Suppressor macrophage treated with lipopolysaccharide for 4 hours (primary cell): ENCODE measurements at places on chromosomes 3 and 15.

- no peak for DNase-seq
These were observed 284.1 kb downstream of the ZBBX start for GRCh38 chr3:167095976-167096375.

DNA sequence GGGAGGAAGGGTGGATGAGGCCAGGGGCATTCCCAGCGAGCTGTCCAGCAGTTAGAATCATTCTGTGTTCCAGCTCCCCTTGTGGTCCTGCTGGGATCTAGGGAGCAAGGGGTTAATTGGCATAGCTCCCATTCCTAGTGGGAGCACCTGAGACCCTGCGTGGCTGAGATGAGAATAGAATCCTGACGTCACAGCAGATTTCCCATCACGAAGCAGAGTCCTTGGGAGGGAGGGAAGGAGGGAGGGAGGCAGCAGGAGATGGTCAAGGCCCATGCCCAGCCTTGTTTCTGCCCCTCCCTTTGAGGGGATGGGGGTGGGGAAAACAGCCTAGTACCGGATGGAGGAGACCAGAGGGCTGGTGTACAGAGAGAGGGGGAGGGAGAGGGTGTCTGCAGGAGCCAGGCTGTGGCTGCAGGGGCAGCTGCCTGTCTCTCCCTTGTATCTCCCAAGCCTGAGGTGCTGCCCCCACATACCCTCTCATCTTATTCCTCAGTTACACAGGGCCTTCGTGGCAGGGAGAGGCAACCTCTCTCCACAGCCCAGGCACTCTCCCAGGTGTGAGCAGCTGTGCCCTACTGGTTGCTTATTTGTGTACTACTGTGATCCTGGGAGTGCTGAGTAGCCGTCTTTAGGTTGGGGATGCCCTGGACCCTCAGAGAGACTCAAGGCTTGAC lies 5.4 kb downstream of the TYRO3 start:
- DNase-seq = no peak

- no peak for DNase-seq
These were observed 106.7 kb downstream of the MYO5A start for GRCh38 chr15:52422001-52422400.

DNA sequence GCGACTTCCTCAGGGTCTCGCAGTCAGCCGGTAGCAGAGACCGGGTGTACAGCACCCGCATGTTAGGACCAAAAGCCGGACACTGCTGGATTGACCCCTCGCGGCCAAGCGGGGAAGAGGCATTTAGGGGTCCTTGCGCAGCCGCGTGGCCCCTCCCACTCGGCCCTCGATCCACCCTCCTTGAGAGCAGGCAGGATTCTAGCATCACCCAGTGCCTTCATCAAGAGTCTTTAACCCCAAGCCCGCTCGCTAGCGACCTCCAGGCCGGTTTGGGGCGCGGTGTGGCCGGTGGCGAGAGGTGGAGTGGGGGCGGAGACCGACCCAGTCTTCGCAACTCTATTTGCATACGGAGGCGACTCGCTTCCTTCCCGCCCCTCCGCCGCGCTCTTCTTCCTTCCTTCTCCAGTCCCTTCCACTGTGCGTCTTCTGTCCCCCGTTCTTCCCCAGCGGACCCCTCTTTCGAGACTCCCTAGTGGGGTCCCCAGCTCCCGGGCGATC lies at the start of gene ST6GAL1:
TSS of gene ST6GAL1 (plus strand) at position 384 of the 498 bp plus-strand sequence. CDS start 112,178 bp downstream, outside the sequence.
- DNase-seq = peak; percentile 53

DNA sequence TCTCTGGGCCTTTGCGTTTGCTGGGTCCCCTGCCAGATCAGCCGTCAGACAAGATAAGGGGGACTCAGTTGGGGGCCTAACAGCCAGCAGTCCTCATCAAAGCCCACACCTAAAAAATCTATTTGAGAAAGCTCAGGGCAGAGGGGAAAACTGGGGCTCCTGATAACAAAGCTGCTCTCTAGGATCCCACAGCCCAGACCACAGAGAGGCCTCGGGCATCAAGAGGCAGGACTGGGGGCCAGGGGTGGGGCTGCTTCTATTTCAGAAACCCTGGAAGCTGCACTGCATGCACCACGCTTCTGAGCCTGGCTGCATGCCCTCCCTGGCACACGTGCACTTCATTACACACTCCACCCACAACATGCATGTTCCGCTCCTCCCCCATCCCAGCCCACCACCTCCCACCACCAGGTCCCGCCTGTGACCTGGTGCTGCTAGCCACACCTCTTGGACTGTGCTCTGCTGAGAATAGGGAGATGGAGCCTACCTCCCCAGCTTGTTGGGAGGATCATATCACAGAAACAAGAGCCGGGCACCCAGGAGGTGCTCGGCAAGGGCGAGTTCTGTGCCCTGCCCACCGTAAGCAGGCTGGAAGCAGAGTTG lies 26.6 kb downstream of the FBLN2 start:
- no peak for DNase-seq

GRCh38 chr15:35071106-35071505 lies 14.0 kb downstream of the NANOGP8 start:
- DNase-seq = peak; percentile 21

- peak; percentile 10 for DNase-seq
These were observed 84.9 kb downstream of the TRIM42 start for GRCh38 chr3:140762746-140763145.

DNA sequence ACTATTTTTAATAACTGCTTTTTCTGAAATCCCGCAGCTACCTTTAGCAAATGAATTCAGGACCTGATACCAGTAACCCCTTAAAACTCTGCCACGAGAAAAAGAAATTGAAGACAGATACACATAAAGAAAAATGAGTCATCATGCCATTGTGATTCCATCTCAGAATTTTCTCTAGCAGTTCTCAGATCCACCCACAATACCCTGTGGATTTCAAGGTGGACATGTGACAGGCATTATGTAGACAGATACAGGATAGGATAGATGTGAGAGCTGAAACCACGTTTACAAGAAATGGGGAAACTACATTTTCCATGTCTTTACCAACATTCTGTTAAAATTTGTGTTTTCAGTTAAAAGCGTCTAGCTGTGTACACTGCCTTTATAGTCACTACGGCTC lies 291.9 kb upstream of the NR2F2 start:
- no peak for DNase-seq

DNA sequence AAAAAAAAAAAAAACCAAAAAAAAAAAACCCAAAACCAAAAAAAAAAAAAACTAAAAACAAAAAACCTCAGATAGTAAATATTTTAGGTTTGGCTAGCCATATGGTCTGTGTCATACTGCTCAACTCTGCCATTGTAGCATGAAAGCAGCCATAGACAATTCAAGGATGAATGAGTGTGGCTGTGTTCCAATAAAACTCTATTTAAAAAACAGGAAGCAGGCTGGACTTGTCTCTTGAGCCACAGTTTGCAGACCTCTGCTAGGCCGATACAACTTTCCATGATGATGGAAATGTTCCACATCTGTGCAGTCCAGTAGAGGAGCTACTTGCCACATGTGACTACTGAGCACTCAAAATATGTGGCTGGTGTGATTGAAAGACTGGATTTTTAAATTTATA lies 11.1 kb downstream of the EFCAB12 start:
- no peak for DNase-seq

DNA sequence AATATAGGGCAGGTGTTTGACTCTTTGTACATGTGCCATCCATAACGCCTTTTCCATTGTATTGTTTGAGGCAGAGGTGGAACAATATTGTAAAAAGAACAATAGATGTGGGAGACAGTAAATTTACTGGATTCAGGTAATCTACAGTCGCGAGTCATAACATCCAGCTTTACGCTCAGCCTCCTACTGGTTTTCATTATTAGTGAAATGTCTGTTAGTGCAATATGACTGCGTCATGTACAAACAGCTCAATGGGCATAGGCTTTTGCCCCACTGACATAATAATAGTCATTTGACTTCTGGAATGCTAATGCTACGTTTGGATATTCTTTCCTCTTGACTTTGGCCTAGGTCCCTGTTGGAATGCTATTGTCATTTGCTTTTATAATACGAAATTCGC lies 9.5 kb downstream of the CACNA2D3 start:
- DNase-seq = no peak

DNA sequence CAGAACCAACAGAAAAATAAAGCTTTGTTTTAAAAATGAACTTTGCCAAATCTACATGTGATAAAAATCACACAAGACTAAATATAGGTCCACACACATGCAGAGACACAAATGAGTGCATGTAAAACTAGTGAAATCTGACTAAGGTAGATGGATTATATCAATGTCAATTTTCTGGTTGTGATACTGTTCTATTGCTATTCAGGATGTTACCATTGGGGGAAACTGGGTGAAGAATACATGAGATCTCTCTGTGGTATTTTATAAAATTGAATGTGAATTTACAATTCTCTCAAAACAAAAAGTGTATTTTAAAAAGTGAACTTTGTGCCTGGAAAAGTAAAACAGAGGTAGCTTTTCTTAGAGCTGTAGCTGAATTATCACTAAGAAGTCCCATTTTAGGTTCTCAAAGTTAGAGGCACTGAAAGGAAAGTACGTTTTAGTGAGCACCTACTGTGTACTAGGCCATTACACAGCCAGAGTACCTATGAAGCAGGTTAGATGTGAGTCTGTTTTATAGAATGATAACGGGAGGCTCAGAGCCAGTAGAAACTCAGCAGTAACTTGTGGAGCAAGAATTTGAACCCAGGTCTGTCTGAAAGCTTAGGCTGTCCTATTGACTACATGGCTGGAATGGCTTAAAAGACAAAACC lies 8.2 kb downstream of the GRAMD2A start:
- no peak for DNase-seq

DNA sequence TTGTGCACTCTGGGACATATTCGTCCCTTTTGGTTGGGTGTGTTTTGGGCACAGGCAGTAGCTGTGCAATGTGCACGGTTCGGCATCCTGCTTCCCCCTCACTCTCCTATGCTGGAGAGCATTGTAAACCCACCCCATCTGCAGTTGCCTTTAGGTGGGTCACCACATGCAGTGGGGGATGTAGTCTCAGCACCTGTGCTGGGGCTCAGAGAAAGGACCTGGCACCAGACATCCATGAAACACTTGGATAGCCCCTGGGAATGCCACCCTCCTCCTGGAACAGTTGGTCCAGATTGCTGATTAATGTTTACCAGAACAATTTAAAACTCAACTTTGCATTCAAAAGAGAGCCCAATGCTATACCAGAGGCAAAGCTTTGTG lies 123.9 kb upstream of the MEF2A start:
- no peak for DNase-seq

DNA sequence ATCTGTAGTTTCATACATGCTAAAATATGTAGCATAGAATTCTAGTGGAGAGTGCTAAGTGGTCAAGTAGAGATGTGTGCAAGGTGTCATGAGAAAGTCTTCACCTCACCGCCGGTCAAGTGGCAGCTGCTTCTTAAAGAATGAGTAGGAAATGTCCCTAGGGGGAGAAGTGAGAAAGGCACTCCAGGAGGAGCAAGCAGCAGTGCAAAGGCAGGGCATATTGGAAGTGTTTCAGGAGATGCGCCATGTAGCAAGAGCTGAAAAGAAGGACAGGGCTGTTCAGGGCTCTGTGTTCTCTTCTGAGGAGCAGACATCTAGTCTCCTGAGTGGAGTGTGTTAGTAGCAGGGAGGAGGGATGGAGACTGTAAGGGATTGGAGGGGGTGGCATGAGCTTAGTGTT lies 312.4 kb upstream of the SEMA6D start:
- no peak for DNase-seq

DNA sequence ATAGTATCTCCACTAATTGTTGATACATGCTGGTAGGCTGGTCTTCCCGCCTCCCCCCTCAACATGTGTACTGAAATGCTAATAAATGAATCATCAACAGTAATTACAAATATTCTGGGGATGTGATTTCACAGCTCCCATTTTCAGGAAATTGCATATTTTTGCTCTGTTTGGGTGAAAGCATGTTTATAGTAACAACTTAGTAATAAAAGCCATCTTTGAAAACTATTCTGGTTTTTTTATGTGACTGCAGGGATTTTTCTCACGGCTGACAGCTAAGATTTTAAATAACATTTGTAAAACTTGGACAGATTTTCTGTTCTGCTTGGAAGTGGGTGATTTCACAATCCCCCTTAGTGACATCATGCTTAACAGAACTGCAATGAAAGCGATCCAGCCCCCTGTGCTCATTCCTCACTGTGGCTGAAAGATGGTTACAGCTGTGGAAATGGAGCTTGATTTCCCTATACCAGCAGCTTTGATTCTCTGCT lies 25.6 kb upstream of the FAM174B start:
- peak; percentile 80 for DNase-seq

GRCh38 chr3:170002231-170002630 lies 35.6 kb upstream of the GPR160 start:
- DNase-seq = no peak

- DNase-seq = peak; percentile 88
These were observed 11.3 kb downstream of the XXYLT1 start for GRCh38 chr3:195259475-195260279.

- no peak for DNase-seq
These were observed 3.3 kb upstream of the ABHD5 start for GRCh38 chr3:43687499-43687811.

DNA sequence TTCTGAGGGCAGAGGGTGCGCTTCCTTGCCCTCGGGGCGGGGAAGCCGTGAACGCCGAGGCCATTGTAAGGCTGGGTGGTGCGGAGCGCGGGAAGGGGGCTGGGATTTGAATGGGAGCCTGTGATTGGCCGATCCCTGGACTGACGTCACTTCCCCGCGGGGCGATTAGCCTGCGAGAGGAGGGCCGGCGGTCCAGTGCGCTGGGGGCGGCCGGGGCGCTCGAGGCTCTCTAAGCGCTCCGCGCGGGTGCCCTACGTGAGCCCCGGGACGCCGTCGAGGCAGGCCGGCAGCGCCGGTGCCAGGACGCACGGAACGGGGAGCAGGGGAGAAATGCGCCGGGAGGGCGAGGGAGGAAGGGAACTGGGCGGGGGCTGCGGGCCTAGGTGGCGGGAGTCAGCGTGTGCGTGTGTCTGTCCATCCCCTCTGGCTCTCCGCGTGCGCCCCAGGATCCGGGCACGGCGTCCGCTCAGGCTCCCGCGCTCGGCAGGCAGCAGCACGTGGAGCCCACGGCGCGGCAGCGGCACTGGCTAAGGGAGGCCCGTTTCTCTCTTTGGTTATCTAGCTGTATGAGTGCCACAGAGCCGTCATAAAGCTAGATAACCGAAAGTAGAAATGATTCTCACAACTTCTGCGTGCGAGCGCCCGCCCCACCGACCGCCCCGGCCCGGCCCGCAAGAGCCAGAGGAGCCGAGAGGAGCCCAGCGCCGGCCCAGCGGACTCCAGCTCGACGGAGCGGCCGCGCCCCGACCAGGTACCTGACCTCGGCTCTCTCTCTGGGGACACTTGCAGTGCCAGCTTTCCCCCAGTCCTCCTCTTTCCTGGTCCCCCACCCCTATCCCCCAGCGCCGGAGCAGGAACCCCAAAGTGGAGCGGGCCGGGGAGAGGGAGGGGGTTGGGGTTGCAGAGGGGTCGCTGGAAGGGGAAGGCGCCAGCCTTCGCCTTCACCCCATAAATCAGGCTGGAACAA lies 33.1 kb upstream of the POLG start:
- peak; percentile 54 for DNase-seq
